ENCODE measurements at places on chromosomes 6 and 20. TPM values are rescaled to one million over a fixed set of nuclear protein-coding genes. Genes with fewer than 3 reads are reported as not detected.
A peak's percentile ranks its signal among the peaks of the same experiment; 100 is the strongest.

SLC35A1 gene
- 9.4 TPM for total RNA-seq

BPIFB1 gene
- 0.08 TPM for total RNA-seq

LHFPL5 gene
- not detected for total RNA-seq

ELOVL4 gene
- total RNA-seq, result 2.1 TPM

PBOV1 gene
- not detected for total RNA-seq

SLC32A1 gene
- not detected for total RNA-seq

SLC17A1 gene
- total RNA-seq, result 11.1 TPM

SAMD5 gene
- 7.6 TPM for total RNA-seq

- no peak overlapping the region for H3K4me3 ChIP-seq
- H3K36me3 ChIP-seq, result no peaks in the 10 kb centered on the region
- peaks cover 45% of the 10 kb centered on the region for H3K4me1 ChIP-seq
- DNase-seq, result no peak
- no peak overlapping the region for H3K27ac ChIP-seq
Measured at GRCh38 chr20:17871886-17872285, 96.7 kb downstream of the SNX5 start.

DNA sequence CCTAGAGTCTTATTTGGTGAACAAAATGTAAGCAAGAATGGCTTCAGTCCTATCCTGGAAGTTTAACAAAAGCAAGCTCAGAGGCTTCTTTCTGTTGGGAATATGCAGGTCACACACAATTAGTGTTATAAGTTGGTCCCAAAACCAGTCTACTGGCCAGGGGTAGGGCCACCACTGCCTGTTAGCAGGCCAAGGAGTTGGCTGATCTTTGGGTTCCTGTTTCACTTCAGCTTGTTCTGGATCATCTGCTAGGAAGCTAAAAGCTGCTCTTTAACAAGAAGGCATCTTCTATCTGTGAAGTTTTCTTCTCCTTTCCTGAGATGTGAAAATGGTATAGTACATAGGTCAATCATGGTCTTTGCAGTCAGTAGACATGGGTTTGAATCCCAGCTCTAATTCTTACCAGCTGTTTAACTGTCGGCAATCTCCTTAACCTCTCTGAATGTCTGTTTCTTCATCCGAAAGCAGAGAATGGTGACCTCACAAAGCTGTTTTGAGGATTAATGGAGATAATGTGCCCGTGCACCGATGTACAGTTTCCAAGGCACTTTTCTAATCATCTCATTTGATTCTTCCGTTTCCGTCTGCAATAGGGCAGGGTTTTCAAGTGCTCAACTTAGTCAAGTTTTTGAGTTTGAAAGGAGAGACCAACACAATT is 271.2 kb upstream of the TAB2 start:
- DNase-seq, result no peak
- no peaks in the 10 kb centered on the region for H3K36me3 ChIP-seq
- no peak overlapping the region for H3K27ac ChIP-seq

DNA sequence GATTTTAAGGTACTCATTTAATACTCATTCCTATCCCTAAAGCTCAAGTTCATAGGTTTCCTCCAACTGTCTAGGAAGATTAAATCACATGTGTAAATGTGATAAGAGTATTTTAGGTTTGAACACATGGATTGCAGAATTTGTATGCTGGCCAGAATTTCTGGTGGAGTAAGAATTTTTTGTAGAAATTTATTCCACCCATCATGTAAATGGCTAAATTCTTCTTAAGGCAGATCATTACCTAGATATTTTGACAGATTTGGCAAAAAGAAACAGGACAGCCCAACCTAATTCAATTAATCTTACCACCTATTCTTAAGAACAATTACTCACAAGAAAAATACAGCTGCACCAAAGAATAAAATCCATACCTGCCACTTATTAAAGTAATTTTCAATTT is 261.6 kb downstream of the GRIK2 start:
- no peak overlapping the region for H3K4me3 ChIP-seq
- no peaks in the 10 kb centered on the region for H3K4me1 ChIP-seq
- no peaks in the 10 kb centered on the region for H3K27me3 ChIP-seq
- H3K27ac ChIP-seq, result no peak overlapping the region
- H3K36me3 ChIP-seq, result no peaks in the 10 kb centered on the region

DNA sequence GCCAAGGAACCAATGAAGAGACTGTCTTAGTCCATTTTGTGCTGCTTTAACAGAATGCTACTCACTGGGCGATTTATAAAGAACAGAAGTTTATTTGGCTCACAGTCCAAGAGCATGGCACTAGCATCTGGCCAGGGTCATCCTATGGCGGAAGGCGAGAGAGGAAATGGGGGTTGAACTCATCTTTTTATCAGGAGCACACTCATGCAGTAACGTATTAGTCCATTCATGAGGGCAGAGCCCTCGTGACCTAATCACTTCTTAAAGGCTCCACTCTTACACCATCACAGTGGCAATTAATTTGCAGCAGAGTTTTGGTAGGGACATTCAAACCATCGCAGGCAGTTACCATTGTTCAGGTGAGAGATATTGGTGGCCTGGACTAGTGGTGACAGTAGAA is 8.5 kb downstream of the ARFGEF2 start:
- no peak for DNase-seq
- no peaks in the 10 kb centered on the region for H3K36me3 ChIP-seq
- no peaks in the 10 kb centered on the region for H3K27me3 ChIP-seq
- no peak overlapping the region for H3K4me3 ChIP-seq
- no peak overlapping the region for H3K27ac ChIP-seq

- H3K27me3 ChIP-seq, result no peaks in the 10 kb centered on the region
- no peak for DNase-seq
- H3K4me1 ChIP-seq, result no peaks in the 10 kb centered on the region
- no peak overlapping the region for H3K4me3 ChIP-seq
Measured at GRCh38 chr20:35108921-35109320, 16.3 kb upstream of the TRPC4AP start.

DNA sequence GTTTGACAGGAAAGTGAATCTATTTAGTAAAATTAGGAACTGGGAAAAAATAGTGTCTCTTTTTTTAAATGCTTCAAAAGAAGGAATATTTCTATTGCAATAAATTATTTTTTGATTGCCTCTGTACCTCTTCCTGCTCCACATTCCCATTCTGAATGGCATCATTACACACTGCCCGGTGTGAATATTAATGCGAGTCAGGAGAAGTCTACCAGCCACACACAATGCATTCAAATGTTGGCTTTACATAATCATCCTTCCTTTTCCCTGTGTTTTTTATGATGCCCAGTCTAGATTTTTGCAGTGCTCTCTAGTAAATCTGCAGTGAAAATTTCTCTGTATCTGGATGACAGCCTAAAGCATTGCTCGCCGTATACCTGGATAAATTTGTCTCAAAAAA is 118.9 kb downstream of the SAMD5 start:
- H3K27ac ChIP-seq, result no peak overlapping the region
- DNase-seq, result no peak
- no peaks in the 10 kb centered on the region for H3K4me1 ChIP-seq
- H3K27me3 ChIP-seq, result no peaks in the 10 kb centered on the region

GRCh38 chr20:49568278-49569151 is 578 bp upstream of the PTGIS start:
- no peaks in the 10 kb centered on the region for H3K4me1 ChIP-seq
- H3K4me3 ChIP-seq, result no peak overlapping the region
- H3K27me3 ChIP-seq, result peaks cover 4% of the 10 kb centered on the region
- no peaks in the 10 kb centered on the region for H3K36me3 ChIP-seq
- peak overlapping the region; percentile 25 for H3K27ac ChIP-seq

- no peak for DNase-seq
- peak overlapping the region; percentile 67 for H3K27ac ChIP-seq
- no peak overlapping the region for H3K4me3 ChIP-seq
Measured at GRCh38 chr20:47036091-47036870, 141.6 kb downstream of the EYA2 start.

DNA sequence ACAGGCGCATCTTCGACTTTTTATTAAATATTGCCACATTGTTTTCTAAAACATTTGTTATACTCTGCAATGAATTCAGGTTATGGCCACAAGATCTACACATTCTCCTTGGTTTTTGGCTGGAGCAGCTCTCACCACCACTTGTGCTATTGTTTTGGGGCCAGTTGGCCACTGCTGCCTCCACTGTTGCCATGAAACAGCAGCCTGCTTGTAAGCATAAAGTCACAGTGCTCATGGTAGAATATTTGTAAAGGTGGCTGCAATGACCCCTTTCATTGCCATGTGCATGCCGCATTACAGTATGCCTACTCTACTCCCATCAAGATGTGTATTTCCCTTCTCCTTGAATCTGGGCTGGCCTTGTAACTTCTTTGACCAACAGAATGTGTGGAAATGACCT is 141.4 kb downstream of the SCML4 start:
- no peak overlapping the region for H3K4me3 ChIP-seq
- H3K27me3 ChIP-seq, result no peaks in the 10 kb centered on the region
- no peak overlapping the region for H3K27ac ChIP-seq
- H3K36me3 ChIP-seq, result no peaks in the 10 kb centered on the region

DNA sequence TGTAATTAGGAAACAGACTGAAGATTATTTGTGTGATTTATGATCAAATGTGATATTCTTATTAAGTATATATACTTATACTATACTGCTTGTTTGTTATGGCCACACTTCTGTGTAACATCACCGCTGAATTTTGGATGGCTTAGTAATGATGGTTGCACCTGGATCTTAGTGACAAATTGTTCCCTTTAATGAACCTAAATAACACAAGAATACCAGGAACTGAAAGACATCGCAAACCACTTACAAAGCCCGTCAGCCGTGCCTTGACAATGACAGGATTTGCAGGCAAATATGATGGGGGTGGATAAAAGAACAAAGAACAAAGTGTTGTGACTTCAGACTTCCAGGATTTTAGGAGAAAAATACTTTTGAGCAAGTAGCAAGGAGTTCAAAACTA is 67.1 kb downstream of the LAMP5 start:
- peaks cover 4% of the 10 kb centered on the region for H3K27me3 ChIP-seq
- no peaks in the 10 kb centered on the region for H3K36me3 ChIP-seq
- H3K4me3 ChIP-seq, result no peak overlapping the region
- H3K27ac ChIP-seq, result no peak overlapping the region

- H3K27ac ChIP-seq, result no peak overlapping the region
- DNase-seq, result no peak
- H3K36me3 ChIP-seq, result no peaks in the 10 kb centered on the region
Measured at GRCh38 chr6:22530506-22530905, 38.9 kb upstream of the HDGFL1 start.

GRCh38 chr20:13443690-13444089 is 195.0 kb downstream of the TASP1 start:
- no peak for DNase-seq
- no peak overlapping the region for H3K27ac ChIP-seq
- H3K27me3 ChIP-seq, result no peaks in the 10 kb centered on the region
- H3K4me3 ChIP-seq, result no peak overlapping the region
- no peaks in the 10 kb centered on the region for H3K4me1 ChIP-seq

DNA sequence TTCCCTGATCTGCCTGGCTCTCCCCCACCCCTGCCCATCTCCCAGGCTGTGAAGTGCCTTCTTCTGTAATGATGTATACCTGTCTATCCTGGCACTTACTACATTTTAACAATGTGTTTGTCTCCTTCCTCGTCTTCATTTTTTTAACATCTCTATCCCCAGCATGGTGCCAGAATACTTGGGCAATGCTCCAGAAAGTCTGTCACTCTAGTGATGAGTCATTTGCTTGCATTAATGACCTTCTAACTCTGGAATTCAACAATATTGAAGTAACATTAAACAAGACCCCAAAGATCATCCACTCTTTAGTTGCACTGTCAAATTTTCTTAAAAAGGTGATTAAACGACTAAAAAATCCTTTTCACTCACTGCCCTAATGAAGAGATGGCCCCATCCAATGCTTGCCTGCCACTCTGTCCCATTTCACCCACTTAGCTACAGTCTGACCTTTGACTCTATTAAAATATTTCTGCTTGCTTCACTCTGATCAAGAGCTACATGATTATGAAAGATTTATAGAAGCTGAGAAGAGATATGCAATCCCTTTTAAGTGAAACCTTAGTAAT is 7.7 kb upstream of the KLHL31 start:
- no peaks in the 10 kb centered on the region for H3K36me3 ChIP-seq
- no peaks in the 10 kb centered on the region for H3K4me1 ChIP-seq
- no peak overlapping the region for H3K27ac ChIP-seq
- no peak overlapping the region for H3K4me3 ChIP-seq
- DNase-seq, result no peak

DNA sequence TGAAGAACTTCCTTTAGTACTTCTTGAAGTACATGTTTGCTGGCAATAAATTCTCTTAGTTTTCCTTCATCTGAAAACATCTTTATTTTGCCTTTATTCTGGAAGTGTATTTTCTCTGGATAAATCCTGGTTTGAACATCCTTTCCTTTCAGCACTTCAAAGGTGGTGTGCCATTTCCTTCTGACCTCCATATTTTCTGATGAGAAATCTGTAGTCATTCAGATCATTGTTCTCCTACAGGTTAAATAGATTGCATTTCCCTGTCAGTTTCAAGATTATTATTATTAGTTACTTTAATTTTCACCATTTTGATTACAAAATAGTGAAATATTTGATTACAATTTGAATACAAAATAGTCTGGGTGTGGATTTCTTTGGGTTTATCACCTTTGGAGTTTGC is 134.5 kb downstream of the CDH26 start:
- H3K27ac ChIP-seq, result no peak overlapping the region
- H3K4me1 ChIP-seq, result no peaks in the 10 kb centered on the region
- DNase-seq, result no peak
- no peak overlapping the region for H3K4me3 ChIP-seq
- no peaks in the 10 kb centered on the region for H3K27me3 ChIP-seq
- H3K36me3 ChIP-seq, result no peaks in the 10 kb centered on the region

DNA sequence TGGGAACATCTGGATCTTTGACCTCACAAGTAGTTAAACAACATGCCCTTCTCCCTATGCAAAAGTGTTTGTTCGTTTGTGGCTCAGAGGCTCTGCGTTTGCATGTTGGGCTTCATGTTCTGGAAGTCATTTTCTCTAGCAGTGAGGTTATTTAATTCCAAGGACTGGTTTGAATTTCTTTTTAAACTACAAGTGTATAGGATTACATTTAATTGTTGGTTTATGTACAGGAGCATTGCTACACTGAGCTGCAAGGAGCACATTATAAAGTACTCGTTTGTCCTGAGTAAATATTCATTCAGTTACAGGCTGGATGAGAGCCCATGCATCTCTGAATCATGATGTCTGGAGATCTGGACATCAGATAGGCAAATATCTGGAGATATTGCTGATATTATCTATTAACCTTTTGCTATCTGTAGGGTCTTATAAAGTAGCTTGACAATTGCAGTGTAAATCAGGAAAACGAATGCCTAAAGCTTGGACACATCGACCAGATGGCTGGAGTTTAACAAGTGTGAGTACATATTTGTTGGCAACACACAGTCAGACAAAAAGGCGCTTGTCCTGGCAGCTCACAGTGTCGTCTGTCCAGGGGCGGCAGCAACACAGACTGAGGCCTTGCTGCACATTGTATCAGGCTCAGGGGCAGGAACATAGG is 84.6 kb downstream of the PDE7B start:
- H3K36me3 ChIP-seq, result no peaks in the 10 kb centered on the region
- no peaks in the 10 kb centered on the region for H3K4me1 ChIP-seq
- DNase-seq, result no peak
- H3K27ac ChIP-seq, result no peak overlapping the region

Measured in liver (tissue), 10 donors.